Stromal cell of bone marrow (primary cell): ENCODE measurements at places on chromosomes 6 and 20.

DNA sequence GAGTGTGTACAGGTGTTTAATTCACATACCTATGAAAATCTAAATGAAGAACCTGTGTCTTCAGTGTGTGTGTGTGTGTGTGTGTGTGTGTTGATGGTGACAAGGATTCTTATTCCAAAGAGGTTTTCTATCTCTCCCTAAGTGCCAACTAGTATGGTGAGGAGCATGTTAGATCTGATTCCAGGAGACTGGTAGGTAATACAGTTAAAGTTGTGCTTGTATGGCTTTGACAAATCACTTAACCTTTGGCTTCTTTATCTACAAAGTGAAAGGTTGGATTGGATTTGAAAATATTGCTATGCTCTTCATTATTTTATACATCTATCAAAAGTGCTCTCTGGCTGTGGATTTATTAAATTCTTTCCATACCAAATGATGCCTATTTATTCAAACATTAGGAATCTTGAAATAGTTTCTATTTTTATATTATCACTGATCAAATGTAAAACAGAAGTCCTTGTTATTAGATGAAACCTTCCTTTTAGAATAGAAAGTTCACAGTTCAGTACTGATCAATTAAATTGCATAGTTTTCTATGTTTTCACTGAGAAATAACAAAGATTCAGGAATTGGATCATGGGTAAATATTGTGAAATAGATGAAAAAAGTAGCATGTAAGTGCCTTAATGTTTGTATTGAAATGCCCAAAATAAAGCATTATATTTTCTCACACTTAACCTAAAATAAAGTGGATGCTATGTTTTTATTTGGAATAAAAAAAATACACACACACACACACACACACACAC lies 84.4 kb upstream of the MLIP start:
- DNase-seq = no peak

DNA sequence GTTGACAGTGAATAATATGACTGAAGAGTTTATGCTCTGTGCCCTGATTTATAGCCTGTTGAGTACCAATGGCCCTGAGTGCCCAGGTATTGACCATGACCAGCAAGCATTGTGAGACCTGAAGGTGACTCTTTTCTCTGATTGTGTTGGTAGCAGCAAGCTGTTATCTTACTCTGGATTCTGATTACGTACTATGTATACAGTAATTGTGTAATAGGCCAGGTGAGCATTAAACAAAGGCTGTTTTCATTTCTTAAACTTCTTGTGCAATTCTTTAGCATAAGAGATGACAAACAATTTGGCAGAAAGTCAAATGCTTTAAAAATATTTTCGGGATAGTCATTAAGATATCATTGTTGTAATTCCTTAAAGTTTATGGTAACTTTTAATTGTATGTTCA lies 111.7 kb upstream of the PTPRK start:
- no peak for DNase-seq

DNA sequence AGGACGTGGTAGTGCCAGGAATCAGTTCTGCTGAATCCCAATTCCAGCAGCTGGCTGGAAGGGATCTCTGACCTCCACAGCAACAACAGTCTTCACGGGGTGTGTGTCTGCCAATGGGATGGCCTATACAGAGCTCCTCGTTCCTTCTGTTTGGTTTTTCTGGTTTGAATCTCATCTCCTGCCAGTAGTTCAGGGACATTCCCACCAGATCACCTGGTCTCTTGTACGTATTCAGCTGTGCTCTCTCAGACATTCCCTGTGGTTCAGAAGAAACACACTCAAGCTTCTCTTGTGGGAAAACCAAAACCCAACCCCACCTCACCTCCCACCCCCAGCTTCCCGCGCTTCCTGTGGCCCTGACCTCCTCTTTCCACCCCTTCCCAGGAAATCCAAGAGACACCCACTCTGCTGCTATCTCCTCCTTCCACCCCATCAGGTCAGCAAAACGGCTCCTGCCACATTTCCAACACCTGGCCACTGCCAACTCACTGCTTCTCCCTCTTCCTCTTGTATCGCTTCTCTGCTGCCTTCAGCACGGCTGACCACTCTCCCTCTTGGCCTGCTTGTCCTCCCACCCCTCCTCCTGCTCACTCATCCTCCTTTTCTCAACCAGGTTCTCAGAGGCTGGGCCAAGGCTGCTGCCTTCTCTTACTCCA lies 63.3 kb upstream of the PTGIS start:
- no peak for DNase-seq

- peak; percentile 29 for DNase-seq
Measured at GRCh38 chr6:6315660-6316059, 4.8 kb downstream of the F13A1 start.

GRCh38 chr20:39089029-39089428 lies 126.9 kb downstream of the DHX35 start:
- DNase-seq = no peak

DNA sequence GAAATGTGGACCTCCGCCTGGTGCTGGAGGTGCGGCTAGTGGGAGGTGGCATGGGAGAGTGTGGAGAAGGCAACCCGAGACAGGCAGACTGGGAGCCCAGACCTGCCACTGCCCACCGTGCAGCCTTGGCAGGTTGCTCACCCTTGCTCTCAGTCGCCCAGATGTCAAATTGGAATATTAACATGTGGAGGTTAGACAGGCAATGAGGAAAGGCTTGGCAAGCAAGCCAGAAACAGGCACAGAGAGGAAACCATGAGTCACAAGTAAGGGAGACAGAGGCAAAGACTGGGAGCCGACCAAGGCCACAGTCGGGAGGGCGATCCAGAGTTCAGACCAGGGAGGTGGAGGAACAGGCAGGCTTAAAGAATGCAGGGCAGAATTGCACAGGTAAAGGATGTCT lies 178.2 kb downstream of the FOXC1 start:
- peak; percentile 76 for DNase-seq

DNA sequence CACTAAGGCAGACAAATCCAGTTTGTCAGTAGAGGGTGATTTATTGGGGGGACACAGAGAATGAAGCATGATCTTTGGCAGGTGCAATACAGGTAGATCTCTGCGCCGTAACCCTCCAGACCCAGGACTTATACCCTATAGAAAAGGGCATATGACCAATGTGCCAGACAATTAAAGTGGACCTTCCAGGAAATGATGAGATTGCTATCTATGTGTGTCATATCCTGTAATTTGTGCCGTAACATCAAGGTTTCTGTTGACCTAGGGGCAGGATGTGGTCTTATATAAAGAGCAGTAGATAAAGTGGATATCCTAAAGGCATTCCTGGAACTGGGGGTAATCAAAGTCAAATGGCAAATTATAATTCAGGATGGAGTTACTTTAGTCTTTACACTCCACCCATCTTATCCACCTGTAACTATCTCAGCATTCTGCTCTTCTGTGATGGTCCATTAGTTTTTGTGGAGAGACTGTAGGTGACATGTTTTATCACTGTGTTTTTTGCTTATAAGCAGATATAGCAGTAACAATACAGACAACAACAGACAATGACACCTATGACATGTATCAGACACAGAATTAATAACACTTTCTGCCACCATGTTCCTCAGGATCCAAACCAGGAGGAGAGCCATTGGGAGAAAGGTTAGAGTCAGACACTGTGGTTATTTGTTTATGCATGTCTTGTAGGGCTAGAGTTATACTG lies 43.1 kb upstream of the ZNF337 start:
- no peak for DNase-seq

DNA sequence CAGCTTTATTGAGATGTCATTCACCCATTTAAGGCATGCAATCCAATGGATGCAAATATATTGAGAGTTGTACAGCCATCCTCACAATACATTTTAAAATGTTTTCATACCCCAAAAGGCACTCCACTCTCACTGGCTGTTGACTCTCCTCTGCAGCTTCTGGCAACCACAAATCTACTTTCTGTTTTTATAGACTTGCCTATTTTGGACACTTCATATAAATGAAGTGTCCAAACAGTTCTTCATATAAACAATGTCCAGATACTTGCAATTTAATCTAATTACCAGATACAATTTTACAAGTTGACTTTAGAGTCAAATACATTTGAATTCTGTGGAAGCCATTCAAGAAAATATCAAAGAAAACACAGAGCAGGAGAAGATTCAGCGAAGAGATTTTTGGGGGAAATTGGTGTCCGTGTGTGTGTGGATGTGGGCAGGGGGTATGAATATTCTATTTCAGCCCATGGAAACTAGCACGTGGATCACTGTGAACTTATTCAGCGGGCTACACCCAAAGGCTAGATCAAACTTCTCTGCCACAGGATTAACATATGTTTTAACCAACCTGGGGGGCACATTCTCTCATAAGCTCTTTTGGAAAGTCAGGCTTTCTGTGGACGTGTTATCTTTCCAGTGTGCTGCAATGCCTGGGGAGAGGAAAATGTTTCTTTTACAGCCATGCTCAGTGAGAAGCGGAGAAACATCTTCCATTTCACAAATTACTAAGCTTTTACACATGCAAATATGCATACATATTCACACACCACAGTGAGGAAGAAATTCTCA lies 73.9 kb downstream of the PLG start:
- DNase-seq = no peak

GRCh38 chr6:39422238-39422637 lies 99.7 kb upstream of the KCNK16 start:
- no peak for DNase-seq

- DNase-seq = no peak
Measured at GRCh38 chr20:19937651-19938420, 79.3 kb upstream of the NAA20 start.

DNA sequence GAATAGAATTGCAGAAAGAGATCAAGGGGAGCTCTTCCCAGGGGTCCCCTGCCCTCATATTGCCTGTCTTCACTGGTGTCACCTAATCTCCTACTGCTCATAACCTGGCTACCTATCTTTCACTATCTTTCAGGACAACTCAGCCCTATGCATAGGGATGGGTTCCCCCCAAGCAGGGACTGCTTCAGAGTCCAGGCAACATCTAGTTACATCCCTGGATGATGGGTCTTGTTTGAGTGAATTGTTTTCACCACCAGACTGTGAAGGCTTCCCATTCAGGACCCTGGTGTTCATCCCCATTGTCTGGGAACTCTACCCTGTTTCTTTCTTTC lies 850 bp upstream of the HECA start:
- no peak for DNase-seq

GRCh38 chr20:21340991-21341697 lies 38.0 kb downstream of the XRN2 start:
- no peak for DNase-seq

DNA sequence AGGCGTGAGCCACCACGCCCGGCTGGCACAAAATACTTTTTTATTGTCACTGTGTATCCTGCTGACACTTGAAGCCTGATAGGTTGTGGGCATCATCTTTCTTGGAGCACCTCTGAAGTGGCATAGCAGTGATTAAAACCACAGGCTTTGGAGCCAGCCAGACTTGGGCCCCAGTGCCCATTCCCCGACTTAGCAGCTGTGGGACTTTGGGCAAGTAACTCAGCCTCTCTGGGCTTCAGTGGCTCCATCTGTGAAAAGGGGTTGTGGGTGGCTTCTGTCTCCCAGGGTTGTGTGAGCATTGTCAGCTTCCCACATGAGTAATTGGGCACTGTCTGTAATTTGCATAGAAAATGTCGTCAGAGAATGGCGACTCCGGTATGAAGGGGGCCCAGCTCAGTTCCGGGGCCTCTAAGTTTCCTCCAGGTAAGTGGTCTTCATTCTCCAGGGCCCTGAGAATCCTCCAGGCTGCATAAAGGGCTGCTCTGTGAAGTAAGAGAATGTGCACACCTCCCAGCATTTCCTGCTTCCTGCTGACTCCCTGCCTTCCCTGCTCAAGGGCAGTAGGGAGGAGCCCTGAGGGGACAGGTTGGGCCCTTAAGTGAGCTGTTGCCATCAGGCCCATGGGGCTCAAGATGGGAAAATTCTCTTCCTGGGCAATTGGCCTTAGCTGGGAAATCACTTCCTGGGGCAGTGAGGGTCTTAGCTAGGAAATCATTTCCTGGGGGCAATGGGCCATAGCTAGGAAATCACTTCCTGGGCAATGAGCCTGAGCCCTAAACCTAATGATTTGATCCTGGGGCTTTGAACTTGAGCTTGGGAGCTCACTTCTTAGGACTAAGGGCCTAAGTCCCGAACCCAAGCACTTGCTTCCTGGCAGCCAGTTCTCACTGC lies 27.2 kb downstream of the ARHGAP40 start:
- no peak for DNase-seq

- DNase-seq = no peak
Measured at GRCh38 chr6:149324428-149324827, 6.9 kb downstream of the TAB2 start.

GRCh38 chr6:122020588-122021264 lies 378.7 kb upstream of the HSF2 start:
- no peak for DNase-seq

DNA sequence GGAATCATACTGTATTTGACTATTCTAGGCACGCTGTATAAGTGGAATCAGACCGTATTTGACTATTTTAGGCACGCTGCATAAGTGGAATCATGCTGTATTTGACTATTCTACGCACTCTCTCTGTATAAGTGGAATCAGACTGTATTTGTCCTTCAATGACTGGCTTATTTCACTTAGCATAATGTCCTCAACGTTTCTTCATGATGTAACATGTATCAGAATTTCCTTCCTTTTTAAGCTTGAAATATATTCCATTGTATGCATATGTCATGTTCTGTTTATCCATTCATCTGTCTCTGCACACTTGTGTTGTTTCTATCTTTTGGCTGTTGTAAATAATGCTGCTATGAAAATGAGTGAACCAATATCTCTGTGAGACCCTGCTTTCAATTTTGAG lies 5.7 kb downstream of the CCDC170 start:
- no peak for DNase-seq

- DNase-seq = no peak
Measured at GRCh38 chr20:57224641-57225138, 41.8 kb downstream of the BMP7 start.

- no peak for DNase-seq
Measured at GRCh38 chr20:36207602-36208001, 28.7 kb upstream of the AAR2 start.

- DNase-seq = no peak
Measured at GRCh38 chr6:149847939-149848267, 16.3 kb downstream of the LRP11 start.

DNA sequence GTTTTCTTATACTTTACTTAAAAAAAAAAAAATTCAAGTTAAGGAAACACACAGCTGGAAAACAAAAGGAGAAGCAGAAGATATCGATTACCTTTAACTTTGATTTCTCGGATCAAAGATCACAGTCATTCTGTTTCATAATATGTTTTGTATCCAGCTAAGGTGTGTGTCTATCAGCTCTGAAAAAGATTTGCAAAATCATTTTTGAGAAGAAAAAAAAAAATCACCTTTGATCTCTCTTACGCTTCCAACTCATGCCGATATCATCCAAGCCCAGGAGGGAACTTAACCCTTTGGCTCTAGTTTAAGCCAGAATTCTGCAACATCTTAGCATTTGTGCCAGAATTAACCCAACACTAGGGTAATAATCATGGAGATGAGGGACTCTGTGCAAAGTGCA lies 144.0 kb downstream of the NFATC2 start:
- DNase-seq = no peak

- no peak for DNase-seq
Measured at GRCh38 chr6:28336284-28337120, 554 bp upstream of the ZSCAN31 start.
